Tibial nerve (tissue), 4 donors: ENCODE measurements at places on chromosomes 1 and 21.

DNA sequence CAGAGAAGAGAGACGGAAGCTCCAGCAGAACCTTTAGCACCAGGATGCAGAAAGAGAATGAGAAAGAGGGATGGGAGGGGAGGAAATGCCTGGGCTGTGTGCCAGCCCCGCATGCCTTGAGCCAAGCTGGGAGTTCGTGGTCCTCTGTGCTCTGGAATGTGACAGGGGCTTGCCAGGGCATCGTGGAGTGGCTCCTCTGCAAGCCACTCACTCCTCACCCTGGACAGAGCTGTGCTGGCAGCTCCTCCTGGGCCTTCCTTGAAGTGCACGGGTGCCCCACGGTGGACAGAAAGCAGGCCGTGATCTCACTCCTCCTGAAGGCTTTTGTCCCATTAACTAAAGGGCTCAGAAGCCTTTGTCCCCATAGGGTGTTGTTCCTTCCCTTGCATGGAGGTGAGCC is 34.8 kb upstream of the PRELP start:
- peak; percentile 63 for DNase-seq

DNA sequence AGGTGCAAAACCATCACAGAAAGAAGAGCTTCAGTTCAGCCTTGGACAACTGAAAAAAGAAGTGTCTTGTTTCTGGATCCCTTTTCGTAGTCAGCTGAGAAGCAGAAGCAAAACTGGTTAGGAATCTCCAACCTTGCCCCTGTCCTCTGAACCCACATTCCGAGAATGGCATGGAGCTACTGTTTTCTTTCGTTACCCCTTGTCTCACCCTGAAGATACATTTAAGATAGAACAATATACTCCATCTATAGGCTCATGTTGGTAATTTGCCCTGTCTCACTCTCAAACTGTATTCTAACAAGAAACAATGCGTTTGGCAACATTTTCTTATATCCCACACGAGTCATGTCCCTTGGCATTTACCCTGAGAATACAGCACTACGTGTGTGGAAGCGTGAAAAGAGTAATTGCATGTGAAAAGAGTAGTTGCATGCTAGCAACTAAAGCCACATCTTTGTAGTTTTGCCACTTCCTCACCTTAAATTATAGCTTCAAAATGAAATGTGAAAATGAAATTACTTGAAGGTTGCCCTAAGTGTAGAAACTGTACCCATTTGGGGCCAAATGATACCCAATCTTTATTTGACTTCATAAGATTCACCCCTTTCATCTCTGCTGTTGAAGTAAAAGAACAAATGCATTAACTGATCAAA is 5.3 kb downstream of the SLAMF7 start:
- DNase-seq: no peak

GRCh38 chr21:34907461-34908418 is 141.4 kb downstream of the RUNX1 start:
- no peak for DNase-seq

- no peak for DNase-seq
Measured at GRCh38 chr1:169106921-169107602, 572 bp downstream of the ATP1B1 start.

GRCh38 chr1:178724728-178725465 is at the start of gene RALGPS2:
Gene RALGPS2, plus strand, starts transcription at chr1:178725244. Its CDS starts 51,521 bp downstream, at chr1:178776765.
- DNase-seq: peak; percentile 40

GRCh38 chr1:70034403-70034802 is 171.0 kb downstream of the LRRC40 start:
- no peak for DNase-seq

DNA sequence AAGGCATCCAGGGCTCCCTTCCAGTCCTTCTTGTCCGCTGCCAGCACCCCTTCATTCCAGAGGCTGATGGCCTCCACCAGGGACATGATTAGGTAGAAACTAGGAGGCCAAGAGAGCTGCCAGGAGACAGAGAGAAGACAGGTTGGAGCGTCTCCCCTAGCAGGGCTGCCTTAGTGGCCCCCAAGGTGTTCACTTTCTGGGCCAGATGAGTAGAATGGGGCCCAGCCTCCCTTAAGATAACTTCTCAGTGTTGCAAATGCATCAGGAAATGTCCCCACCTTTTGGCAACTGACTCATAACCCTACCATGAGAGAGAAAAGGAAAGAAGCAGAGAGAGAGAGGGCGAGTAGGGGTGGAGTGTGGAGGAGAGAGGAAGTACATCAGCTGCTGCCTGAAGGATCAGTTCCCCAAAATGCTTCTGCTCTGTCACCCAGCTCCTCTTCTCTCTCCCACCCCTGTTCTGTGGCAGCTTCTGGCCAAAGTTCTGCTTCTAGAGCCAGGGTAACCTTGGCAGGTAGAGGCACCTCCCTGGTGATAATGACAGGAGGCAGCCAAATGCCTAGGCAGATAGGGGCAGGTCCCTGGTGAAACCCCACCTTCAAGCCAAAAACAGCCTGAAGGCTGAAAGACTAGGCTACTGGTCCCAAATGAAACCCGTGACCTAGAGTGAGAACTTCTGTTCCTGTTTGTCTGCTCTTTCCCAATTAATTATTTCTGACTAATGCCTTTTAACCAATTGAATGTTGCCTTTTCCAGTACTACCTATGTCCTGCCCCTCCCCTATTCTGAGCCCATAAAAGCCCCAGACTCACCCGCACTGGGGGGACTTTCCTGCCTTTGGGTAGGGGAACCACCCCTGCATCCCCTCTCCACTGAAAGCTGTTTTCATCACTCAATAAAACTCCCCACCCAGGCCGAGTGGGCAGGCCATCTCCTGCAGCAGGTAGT is at the start of gene NCF2:
TSS of gene NCF2 (minus strand) at position 216 of the 948 bp plus-strand sequence. CDS start at position 86, 130 bp downstream.
- DNase-seq: peak; percentile 36

GRCh38 chr1:240190881-240191401 is 99.3 kb downstream of the FMN2 start:
- no peak for DNase-seq

GRCh38 chr1:161770250-161770649 is 4.1 kb downstream of the ATF6 start:
- DNase-seq: no peak

GRCh38 chr1:8831340-8831739 is 13.9 kb upstream of the RERE start:
- no peak for DNase-seq

- no peak for DNase-seq
Measured at GRCh38 chr1:207565546-207566468, 69.8 kb downstream of the CR1 start.

DNA sequence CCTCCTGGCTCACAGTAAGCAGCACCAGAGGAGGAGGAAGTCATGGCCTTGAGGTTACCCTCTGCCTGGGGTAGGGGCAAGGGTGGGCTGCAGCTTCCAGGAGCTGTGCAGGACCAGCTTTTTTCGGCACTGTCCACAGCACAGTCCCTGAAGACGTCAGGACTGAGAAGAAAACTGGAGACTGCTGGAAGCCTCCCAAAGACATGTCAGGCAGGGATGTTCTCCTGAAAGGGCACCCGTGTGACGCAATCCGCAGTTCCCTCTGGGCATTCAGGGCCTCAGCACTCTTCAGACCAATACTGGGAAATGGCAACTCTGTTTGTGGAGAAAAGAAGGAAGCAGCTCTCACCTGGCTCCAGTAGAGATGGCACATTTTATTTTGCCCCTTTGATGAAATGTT is 64.8 kb upstream of the TENT5C start:
- no peak for DNase-seq

DNA sequence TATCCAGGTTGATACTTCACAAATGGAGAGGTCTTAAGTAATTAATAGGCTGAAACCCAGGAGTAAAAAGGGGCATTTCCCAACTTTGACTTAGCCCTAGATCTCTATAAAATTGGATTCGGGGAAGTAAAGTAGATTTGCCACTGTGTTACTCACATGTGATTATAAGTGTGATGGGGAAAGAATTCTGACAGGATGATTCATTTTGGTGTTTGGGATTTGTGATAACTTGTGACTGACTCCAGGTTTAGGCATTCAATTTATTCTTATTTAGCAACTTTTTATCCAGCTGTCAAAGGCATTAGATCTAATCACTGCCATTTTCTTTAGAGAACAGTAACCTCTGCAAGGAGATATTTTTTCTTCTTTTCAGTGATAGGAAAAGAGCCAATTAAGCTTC is 175.5 kb downstream of the ASTN1 start:
- DNase-seq: no peak

DNA sequence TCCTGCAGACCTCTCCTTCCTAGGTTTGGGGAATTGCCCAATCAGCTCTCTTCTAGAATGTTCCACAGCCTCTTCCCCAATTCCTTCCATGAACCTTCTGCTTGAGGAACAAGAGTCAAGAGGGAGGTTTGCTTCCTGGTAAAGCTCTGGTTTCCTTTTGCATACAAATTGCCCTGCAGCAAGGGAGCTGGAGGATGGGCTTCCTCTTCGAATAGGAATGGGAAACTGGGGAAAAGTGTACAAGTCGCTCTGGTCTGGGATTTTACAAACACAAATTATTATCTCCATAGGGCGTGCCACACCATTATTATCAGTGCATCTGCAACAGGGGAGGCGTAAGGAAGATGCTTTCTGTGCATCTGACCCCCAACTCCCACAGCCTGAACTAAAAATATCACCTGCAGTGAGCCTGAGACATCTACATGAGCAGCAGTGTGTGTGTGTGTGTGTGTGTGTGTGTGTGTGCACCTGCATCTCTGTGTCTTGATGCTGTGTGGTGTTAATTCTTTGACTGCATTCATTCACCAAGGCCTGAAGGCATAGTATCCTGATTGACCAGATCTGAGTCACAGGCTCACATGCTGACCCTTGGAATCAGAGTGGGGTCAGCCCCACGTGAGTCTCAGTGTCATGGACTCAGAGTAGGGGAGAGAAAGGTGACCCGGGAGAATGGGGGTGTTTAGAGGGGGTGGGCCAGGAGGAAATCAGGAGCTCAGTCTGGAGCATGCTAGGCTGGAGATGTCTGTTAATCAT is 272.9 kb downstream of the KAZN start:
- no peak for DNase-seq

GRCh38 chr1:27760426-27760825 is 12.6 kb upstream of the STX12 start:
- no peak for DNase-seq

- DNase-seq: no peak
Measured at GRCh38 chr1:211182746-211183145, 48.8 kb upstream of the KCNH1 start.

GRCh38 chr1:78475888-78476610 is 14.7 kb upstream of the PTGFR start:
- DNase-seq: no peak

GRCh38 chr1:151047591-151047924 is at the start of gene C1orf56:
Gene C1orf56, plus strand, starts transcription at chr1:151047751. Its CDS starts 97 bp downstream, at chr1:151047848.
- peak; percentile 42 for DNase-seq

- DNase-seq: no peak
Measured at GRCh38 chr1:189350983-189351616, 1126.6 kb downstream of the BRINP3 start.

DNA sequence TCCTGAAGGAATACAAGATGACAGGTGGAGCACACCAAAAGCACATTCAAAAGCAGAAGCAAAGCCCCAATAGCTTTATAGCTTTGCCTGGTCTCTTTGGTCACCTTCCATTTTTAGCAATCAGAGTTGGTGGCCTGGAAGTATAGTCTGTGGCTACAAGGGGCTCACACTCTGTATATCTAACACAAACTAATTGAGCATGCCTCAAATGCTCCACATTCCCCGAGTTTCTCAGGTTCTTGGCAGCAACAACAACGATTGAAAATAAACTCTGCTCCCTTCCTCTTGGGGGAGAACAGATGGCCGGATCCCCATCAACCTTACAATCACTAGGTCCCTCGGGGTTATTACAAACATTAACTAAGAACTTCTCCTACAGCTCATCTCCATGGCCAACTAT is 24.9 kb upstream of the TADA1 start:
- no peak for DNase-seq

DNA sequence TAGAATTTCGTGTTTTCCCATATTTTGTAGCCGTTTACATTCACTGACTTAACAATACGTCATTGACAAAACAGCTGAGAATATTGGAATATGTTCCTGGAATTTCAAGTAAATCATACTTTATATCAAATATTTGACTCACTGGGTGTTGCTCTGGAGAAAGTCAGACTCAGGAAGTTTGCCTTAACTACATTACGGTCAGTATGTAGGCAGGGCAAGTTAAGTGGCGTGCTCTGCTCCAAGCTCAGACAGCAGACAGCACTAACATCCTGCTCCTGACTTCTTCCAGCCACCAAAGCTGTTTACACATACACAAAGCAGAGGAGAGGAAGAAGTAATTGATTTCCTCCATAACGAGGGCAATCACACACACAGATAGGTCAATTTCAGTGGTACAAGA is 414.6 kb downstream of the LRRIQ3 start:
- DNase-seq: no peak

DNA sequence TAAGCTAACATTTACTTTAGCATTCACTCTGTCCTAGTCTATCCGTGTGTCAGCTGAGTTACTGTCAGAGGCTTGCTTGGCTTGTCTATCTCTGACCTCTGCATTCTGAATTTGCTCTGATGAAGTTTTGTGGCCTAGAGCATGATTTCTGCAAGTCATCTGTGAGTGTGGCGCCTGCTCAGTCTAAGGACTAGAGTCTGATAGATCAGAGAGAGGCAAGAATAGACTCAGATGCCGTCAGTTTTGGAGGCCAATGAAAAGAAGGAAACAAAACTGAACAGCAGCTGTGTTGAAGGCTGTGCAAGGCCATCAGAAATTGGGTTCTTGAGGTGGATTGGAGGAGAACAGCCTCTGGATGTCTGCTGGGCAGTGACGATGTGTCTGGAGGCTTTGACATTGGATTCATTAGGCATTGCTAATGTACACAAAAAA is 573.1 kb downstream of the USP25 start:
- DNase-seq: peak; percentile 56

GRCh38 chr1:72516826-72517225 is 234.5 kb upstream of the NEGR1 start:
- DNase-seq: no peak
